ENCODE measurements at places on chromosomes 3 and 15.

DNA sequence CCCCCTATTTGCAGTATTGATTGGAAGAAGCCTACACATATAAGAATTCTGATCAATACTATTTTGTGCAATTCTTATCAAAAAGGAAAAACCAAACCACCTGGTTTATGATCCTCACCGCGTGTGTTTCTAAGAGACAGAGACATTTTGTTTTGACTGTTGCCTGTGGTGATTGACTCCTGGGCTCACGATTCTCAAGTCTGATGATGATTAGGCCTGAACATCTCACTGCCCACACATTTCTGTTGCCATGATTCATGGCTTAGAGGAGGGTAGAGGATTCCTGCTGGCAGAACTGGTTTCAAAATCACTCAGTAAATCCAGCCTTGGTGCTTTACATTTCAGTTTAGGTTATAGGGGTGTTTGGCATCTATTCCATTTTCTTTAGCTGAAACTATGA is 88.3 kb upstream of the UBE3A start:
- no peak for DNase-seq

- no peak for DNase-seq
These were observed 11.4 kb downstream of the CEP97 start for GRCh38 chr3:101735833-101736232.

DNA sequence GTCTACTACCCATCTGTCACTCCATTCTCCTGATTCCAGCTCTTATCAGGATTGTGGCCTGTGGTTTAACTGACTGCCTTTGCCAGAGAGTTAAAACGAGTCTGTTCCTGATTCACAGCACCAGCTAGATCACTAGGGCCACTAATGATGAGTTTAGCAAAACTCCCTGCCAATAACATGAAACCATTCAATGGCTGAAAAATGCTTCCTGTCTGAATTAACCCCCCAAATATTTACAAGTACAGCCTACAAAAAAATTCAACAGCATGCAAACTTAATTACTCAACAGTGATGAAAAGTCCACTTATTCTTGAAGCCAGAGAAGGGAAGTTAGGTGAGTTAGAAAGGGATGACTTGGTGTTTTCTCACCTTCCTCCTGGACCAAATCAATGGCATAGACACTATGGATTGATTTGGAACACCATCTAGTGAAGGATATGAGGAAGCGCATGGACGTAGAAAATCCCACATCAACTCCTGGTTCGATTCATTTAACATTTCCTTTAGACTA is 141.4 kb downstream of the TGFBR2 start:
- DNase-seq = no peak

- DNase-seq = no peak
These were observed 974.2 kb downstream of the NSUN3 start for GRCh38 chr3:95037097-95037496.

GRCh38 chr15:49946681-49947080 is 172.4 kb downstream of the ATP8B4 start:
- no peak for DNase-seq

DNA sequence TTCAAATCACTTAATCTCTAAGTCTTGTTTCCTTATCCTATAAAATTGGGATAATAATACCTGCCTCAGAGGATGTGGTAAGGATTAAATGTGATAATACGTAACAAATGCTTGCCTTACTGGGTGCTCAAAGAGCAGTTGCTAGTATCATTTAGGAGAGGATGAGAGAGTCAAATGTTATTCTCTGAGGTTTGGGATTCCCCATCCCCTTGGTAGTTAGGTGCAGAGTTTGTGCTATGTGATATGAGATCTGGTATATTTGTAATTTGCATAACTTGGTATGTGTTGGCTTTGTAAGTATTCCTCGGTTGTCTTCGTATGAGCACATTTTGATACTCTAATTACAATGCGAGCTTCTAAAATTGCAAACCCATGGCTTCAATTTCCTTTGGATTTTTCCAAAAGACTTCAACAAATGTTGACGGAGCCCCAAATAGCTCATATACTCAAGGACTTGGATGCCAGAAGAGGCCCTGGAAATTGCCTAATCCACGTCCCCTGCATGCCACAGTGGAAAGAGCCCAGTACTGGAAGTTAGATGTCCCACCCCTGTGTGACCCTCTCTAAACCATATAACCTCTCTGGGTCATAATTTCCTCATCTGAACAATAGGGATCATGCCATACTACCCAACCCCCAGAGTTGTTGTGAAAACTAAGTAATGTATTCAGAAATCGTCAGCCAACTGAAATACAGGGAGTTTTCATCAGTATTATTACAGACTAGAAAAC is 85.0 kb downstream of the FBN1 start:
- DNase-seq = no peak

GRCh38 chr15:73812806-73813465 is 59.8 kb upstream of the INSYN1 start:
- DNase-seq = no peak

- no peak for DNase-seq
These were observed 254.8 kb upstream of the EOMES start for GRCh38 chr3:27976933-27977332.

GRCh38 chr3:33385423-33385822 is 54.8 kb downstream of the UBP1 start:
- no peak for DNase-seq

- no peak for DNase-seq
These were observed 68.1 kb upstream of the MAGI1 start for GRCh38 chr3:66106788-66107187.

DNA sequence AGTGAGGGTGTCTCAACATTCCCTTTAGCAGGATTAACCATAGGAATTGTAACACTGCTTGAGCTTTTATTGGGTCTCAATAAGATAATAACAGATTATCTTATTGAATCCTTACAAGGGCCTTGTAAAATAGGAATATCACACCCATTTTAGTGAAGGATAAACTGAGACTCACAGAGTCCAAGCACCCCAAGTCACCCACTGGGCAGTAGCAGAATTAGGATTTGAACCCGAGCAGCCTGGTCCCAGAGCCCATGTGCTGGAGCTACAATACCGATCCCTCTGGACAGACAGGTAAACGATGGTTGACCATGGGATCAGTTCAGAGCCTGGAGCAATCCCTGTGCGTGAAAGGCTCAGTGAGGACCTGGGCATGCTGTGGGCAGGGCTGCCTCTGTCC is 56.3 kb upstream of the MRPS22 start:
- DNase-seq = no peak

DNA sequence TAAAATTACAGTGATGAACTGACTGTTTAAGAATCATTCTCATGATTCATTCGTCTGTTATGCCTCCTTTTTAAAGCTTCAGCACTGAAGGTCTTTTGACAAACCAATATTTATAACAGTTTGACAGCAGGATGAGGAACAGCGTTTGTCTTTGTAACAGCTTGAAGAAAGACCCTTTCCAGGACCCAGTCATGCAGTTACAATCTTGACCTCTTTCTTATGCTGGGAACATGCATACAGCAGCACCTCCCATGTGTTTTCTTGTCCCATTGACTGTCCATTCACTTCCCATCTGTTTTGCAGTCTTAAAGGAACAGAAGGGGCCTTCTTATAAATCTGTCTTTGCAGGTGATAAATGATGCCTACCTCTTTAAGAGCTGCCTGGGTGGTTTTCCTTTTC is 87.2 kb downstream of the OPA1 start:
- DNase-seq = no peak

- no peak for DNase-seq
These were observed 45.1 kb upstream of the TPM1 start for GRCh38 chr15:62997441-62997840.

GRCh38 chr3:70020906-70021660 is 21.6 kb downstream of the SAMMSON start:
- no peak for DNase-seq

DNA sequence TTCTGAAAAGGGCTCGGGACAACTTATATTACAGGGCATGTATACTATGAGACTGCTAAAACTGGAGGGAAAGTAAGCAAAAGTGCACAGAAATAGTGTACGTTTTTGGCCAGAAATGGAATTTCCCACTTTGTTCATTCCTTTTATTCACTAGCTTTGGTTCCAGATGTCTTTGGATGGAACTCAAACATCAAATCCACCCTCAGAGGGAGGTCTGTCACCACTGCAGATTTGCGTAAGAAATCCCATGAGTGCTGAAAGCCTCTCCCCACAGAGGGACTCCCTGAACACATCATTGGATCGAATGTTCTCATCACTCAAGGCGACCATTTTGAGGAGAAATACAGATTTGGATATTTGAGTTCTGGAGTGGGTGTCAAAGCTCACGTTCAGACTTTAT is 71.6 kb downstream of the FEM1B start:
- no peak for DNase-seq

DNA sequence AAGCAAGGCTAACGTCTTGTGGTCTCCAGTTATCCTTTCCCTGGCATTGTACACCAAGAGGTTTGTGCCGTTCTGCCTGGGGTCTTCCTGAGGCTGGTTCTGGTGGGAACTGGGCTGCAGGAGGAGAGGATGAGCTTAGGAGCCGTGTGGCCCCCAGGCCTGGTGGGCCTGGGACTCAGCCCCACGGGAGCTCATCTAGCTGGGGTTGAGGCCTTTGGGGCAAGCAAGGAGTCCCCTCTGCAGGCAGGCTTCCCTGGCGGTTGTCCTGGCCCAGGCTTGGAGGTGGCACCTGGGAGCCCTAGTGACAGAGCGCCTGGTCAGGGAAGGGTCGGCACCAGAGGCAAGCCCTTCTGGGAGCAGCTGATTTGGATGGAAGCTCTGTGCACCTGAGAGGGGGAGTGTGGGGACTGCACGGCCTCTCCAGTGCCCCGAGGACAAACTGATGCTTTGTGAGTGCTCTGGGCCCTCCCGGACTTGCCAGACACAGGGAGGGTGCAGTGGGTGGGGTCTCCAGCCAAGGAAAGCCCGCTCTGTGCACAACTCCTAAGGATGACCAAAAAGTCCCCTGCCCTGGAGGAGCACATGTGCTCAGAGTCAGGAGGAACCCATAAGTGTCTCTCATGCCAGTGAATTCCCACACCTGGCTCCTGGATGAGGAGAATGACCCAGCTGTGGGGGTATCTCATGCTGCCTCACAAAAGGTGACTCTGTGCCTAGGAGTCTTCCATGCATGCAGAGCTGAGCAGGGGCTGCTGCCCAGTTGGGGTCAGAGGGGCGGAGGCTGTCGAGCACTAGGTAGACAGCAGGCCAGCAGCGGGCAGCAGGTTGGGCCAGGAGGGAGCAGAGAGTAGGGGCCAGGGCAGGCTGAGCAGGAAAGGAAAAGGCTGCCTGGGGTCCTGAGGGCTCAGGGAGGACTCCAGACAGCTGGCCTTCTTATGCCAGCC is 2.7 kb downstream of the PAK6 start:
- no peak for DNase-seq

DNA sequence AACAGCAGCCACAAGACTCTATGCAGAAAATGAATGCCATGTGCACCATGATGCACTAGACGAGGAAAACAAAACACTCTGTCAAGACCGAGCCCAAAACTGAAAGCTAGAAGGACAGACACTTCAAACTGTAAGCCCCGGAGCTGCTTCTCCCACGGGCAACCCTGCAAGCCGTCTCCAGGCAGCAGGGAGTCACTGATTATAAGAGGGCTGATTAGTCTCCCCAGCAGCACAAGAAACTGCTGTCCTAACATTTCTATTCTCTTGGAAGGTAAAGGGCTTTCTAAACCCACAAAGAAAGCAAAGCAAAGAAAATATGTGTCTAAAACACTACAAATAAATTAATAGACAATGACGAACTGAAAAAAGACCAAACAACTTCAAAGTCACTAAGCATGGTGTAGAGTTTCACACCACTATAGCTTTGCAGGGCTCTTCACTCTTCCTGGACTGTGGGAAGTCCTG is 15.5 kb downstream of the TBC1D2B start:
- DNase-seq = no peak

- DNase-seq = no peak
These were observed 69.9 kb downstream of the TNIK start for GRCh38 chr3:171390051-171390941.

- no peak for DNase-seq
These were observed 1.5 kb downstream of the ARHGEF3 start for GRCh38 chr3:56800130-56800831.

GRCh38 chr3:50395070-50395860 is 35.9 kb upstream of the TMEM115 start:
- DNase-seq = no peak
